ENCODE measurements at places on chromosomes 3 and 15.

DNA sequence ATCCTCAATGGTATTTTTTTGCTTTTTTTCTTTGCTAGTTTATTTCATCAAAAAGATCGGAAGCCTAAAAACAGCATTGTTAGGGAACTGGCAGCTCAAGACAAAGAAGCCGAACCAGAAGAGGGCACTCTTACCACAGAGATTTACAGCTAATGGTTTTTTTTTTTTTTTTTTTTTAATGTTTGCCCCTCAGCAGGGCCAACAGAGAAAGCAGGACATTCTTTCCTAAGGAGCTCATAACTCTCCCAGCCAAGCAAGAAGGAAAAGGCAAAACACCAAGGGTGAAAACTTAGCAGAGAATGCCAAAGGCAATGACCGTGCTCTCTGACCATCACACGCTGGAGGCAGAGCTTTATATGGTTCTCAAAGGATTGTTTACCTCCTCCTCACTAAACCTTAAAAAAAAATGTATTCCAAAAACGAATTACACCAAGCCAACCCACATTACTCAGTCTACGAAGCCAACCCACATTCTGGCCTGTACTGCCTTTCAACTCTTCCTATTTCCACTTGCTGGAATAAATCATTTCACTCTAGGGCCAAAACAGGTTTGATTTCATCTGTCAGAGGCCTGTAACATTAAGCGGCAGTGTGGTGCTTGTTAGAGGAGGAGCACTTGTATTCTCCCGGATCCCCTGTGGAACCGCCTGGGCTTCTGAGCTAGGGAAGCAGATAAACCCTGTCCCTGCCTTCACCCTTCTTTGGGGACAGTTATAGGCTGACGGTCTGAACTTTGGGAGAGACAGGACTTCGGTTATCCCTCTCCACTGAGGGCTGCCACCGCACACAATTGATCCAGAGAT, 35.6 kb upstream of the GYG1 start:
- peak; percentile 72 for DNase-seq

DNA sequence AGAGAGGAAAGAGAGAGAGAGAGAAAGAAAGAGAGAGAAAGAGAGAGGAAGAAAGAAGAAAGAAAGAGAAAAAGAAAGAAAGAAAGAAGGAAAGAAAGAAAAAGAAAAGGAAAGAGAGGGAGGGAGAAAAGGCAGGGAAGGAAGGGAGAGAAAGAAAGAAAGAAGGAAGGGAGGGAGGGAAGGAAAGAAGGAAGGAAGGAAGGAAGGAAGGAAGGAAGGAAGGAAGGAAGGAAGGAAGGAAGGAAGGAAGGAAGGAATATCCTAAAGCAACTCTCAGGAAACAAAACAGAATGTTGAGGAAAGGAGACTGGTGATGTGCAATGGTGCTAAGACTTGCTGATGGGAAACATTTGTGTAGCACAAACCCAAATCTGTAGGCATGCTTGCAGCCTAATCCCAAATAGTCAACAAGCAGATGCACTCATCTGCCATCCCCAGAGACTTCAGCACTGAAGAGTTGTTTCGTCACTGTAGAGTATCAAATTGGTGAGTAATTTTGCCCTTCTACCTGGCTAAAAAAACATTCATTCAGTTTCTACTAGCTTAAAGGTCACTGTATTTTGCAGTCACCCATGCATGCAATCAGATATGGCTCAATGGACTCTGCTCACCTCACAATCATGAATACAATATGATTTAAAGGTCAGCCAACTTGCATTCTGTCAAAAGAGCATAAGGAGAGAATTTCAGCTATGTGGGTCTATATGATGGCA, 480.3 kb downstream of the FGF12 start:
- DNase-seq = no peak

DNA sequence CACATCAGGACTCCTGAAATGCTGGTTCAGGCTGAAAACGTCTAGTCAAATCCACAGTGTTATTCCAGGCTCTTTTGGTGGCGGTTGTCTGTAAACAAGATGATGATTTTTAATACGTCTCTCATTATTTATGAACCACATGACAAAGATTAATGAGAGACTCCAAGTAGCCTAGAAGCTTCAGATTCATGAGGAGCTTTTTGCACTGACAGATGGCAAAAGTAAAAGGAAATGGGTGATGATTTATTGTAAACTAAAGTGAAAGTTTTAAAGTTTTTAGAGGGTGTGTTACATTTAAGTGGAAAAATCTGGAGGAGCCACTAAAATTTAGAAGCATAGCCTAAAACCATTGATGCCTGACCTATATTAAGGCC, 77.0 kb downstream of the BBX start:
- DNase-seq = no peak

DNA sequence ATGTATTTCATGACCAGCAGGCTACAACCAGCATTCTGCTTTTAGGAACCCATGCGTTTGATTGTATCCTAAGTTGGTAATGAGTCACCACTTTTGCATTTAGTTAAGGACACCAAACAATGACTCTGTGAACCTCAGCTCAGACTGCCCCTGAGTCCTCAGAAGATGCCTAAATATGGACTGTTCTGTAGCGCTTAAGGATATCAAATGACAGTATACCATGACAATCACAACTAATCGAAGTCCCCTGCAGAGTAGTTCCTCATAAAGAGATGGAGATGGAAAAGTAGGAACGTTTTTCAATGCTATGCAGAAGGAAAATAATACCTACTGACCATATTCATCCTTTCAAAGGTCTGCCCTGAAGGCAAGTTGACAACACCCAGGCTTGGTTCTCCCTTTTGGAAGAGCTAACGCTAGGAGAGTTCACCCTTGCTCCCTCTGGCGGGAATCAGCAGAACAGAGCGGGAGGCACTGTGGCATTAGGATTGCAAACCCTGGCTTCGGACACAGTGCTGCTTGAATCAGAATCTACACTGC, 508.6 kb downstream of the FHIT start:
- peak; percentile 61 for DNase-seq

GRCh38 chr3:100122321-100122720, 8.0 kb upstream of the FILIP1L start:
- DNase-seq = no peak

- no peak for DNase-seq
These were observed 1029.3 kb upstream of the CFAP20DC start for GRCh38 chr3:60079076-60079475.

- DNase-seq = no peak
These were observed 19.4 kb upstream of the SLC41A3 start for GRCh38 chr3:126103121-126104027.

DNA sequence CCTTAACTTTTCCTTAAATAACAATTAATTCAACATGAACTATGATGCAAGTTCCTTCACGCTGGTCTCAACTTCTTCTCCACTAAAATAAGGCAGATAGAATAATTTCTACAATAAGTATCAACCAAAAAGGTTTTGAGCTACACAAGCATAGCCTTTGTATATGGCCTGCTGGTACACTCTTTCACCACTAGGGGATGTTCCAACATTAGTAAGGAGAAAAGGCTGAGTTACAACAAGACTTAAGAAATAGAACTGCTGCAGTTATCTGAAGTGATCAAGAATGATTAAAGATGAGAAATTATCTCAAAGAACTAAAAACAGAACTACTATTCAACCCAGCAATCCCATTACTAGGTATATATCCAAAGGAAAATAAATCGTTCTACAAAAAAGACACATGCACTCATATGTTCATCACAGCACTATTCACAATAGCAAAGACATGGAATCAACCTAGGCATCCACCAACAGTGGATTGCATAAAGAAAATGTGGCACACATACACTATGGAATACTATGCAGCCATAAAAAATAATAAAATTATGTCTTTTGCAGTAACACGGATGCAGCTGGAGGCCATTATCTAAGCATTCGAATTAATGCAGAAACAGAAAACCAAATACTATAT, 14.4 kb downstream of the ATP13A3 start:
- DNase-seq = peak; percentile 40

- DNase-seq = no peak
These were observed 1357.1 kb upstream of the CADM2 start for GRCh38 chr3:83601704-83602103.

DNA sequence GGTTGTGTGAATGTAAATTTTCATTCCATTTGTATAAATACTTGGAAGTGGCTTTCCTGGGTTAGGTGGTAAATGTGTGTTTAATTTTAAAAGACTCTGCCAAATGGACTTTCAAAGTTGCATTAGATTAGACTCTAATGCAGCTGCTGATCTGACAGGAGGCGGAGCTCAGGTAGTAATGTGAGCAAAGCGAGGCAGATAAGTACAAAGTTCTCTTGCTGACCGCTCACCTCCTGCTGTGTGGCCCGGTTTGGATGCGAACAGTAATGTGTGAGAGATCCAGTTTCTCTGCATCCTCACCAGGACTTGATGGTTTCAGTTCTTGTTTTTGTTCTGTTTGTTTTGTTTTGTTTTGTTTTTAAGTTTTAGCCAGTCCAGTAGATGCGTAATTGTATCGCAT, 34.9 kb upstream of the GABRA5 start:
- DNase-seq = no peak

DNA sequence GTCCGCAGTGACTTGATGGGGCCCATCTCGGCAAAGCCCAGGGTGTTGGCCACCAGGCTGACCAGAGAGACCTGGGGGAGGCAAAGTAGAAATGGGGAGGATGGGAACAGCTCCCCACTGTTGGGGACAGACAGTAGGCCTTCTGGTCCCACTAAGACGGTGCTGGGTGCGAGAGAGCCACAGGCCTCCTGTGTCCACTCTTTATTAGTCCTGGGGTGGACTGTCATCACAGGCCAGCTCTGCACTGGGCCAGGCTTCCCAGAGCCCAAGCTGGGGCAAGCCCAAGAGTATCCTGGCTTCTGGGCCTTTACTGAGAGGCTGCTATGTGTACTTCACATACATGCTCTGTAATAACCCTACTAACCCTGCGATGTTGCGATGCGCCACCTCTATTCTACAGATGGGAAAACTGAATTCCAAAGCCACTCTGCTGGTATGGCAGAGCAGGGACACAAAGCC, 66.4 kb downstream of the EXOG start:
- DNase-seq = no peak

- DNase-seq = no peak
These were observed 106.3 kb downstream of the LSM3 start for GRCh38 chr3:14284694-14285547.

DNA sequence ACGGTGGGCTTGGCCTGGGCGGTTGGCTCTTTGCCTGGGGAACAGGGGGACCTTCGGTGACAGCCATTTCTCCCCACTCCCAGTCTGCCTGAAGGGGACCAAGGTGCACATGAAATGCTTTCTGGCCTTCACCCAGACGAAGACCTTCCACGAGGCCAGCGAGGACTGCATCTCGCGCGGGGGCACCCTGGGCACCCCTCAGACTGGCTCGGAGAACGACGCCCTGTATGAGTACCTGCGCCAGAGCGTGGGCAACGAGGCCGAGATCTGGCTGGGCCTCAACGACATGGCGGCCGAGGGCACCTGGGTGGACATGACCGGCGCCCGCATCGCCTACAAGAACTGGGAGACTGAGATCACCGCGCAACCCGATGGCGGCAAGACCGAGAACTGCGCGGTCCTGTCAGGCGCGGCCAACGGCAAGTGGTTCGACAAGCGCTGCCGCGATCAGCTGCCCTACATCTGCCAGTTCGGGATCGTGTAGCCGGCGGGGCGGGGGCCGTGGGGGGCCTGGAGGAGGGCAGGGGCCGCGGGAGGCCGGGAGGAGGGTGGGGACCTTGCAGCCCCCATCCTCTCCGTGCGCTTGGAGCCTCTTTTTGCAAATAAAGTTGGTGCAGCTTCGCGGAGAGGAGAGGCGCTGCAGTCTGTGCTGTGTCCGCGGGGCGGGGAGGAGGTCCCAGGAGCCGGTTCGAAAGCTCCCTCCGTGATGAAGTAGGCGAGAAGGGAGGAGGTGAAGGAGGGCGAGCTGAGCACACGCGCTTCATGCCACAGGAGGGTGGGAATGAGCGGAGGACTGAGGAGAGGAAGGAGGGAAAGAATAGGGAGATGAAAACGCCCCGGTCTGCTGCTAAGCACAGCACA, 9.6 kb downstream of the CLEC3B start:
- no peak for DNase-seq

GRCh38 chr3:147408188-147409100, 721 bp upstream of the ZIC1 start:
- DNase-seq = no peak

DNA sequence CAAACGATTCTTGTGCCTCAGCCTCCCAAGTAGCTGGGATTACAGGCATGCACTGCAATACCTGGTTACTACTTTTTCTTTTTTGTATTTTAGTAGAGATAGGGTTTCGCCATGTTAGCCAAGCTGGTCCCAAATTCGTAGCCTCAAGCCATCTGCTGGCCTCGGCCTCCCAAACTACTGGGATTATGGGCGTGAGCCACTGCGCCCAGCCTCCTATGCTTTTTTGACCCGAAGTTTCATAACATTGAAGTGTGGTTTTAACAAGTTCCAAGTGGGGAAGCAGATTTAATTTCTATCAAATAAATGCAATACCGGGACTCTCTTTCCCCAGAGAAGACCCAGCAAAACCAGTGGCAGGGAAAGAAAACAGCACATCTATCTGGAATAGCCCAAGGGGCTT, 13.7 kb downstream of the SH3BP5 start:
- no peak for DNase-seq

GRCh38 chr3:139771331-139771730, 93.6 kb upstream of the NMNAT3 start:
- DNase-seq = no peak

- DNase-seq = no peak
These were observed 565.1 kb downstream of the ZNF385D start for GRCh38 chr3:21185816-21186314.

- DNase-seq = no peak
These were observed 20.0 kb upstream of the PHC3 start for GRCh38 chr3:170201527-170201926.

DNA sequence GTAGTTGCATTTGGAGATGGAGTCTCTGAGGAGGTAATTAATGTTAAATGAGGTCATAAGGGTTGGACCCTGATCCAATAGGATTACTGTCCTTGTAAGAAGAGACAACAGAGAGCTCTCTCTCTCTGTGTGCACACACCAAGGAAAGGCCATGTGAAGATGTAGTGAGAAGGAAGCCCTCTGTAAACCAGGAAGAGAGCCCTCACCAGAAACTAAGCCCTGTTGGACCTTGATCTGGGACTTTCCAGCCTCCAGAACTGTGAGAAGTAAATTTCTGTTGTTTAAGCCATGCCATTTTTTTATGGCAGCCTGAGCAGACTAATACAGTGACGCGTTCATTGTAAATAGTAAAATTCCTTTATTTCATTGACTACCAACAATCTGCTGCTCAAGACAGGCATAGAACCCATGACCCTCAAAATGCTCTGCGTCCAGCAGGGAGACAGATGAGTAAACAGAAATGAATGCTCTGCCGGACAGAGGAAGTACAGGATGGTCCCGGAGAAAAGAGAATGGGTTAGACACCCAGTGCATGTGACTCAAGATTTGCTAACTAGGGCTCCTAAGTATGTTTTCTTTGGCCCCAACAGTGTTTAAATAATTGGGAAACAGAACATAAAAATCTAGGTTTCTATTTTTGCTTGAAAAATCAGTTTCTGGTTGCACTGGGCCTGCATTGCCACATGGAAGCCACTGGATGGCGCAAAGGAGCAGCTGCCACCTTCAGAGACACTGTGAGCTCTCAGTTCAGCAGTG, 37.9 kb upstream of the TNFAIP8L3 start:
- DNase-seq = peak; percentile 94

DNA sequence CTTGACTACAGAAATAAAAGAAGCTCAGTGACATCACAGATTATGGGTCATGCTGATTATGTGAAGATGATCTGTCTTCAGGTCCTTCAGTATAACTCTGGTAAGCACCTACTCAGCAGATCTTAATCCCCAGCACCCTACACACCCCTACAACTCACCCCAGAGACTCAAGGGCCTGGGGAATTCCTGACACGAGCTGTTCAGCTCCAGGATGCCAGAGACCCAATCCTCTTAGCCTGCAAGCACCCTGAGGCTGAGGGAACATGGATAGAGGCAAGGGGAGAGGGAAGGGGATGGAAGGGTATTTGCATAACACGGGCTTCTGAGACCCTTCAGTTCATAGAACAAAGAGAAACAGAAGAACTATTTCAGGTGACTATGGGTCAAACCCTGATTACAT, 13.0 kb downstream of the GLB1 start:
- DNase-seq = no peak
